Amniotic epithelial cell (primary cell): ENCODE measurements at places on chromosomes 2 and 18.

DNA sequence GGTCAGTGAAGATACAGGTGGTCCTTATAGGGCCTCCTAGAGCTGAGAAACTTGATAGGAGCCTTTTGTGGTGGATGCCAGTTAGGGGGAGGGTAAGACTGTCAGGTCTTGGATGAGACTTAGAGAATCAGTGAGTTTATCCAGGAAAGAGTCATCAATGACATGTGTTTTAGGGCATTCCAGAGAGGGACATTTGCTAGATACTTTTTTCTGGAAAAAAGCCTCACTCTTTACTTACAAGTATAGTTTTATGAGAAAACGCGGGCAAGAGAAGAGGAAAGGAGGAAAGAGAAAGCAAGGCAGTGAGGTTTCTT, 24.5 kb upstream of the MSGN1 start:
- DNase-seq, result no peak

DNA sequence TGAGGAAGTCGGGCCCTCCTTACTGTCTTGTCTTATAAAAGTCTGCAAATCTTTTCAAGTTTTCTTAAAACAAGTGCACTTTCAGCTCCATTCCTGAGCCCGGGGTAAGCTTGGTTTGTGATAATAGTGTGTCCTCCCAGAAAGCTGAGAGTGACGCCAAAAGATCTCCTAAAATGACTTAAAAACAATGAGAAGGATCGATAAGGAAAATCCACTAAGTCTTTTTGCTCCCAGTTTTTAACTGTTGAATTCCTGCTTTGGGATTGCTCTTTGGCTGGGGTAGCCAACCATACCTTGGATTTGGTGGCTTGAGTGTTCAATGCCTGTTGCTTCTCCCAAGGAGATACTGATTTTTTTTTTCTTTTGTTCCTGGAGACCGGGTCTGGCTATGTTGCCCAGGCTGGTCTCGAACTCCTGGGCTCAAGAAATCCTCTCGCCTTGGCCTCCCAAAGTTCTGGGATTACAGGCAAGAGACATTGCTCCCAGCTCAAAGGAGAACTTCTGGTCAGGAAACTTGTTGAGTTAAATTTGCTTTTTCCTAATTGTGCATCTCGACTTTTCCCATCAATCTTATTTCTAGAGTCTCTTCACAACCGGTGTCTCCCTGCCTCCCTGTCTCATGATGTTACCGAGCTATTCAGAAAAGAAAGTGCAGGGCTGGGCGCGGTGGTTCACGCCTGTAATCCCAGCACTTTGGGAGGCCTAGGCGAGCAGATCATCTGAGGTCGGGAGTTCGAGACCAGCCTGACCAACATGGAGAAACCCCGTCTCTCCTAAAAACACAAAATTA, 3.0 kb downstream of the TGIF1 start:
- peak; percentile 26 for DNase-seq

DNA sequence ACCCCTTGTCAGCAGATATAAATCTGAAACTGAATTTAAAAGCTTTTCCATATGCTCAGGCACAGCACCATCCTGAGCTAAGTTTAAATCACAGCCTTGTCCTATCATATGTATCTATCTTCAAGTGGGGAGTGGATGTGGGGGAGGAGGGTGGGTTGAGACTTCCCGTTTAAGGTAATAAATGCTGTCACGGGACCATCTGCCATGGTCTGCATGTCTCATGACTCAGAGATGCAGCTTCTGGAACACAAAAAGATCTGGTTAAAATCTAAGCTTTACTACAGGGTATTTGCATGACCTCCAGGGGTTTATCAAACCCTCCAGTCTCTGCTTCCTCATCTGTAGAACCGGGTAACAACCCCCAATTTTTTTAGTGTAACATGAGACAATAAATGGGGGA, 377.7 kb upstream of the ST6GAL2 start:
- no peak for DNase-seq

GRCh38 chr18:9914334-9914583, 443 bp downstream of the VAPA start:
- no peak for DNase-seq

- DNase-seq, result no peak
Observed at GRCh38 chr2:27931361-27931950, 40.9 kb downstream of the BABAM2 start.

DNA sequence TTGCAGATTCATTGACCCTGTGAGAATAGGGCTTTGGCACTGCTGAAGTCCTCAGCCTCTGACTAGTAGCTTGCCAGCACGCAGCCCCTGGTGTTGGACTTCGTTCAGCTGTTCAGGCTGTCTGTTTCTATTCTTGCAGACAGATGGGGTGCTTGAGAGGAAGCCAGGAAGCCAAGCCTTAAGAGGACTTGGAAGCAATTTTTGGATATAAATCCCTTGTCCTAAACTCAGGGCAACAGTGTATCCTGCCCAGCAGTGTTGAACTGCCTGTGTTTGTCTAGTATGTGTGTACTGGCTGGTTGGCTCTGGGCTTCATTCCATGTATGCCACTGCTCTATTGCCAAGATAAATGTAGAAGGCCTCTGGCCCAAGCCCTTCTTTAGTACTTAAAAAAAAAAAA, 108.6 kb downstream of the COMMD1 start:
- peak; percentile 38 for DNase-seq

GRCh38 chr18:72104851-72105250, 439.3 kb downstream of the CBLN2 start:
- DNase-seq, result no peak
